ENCODE measurements at places on chromosomes 7 and 10.

DNA sequence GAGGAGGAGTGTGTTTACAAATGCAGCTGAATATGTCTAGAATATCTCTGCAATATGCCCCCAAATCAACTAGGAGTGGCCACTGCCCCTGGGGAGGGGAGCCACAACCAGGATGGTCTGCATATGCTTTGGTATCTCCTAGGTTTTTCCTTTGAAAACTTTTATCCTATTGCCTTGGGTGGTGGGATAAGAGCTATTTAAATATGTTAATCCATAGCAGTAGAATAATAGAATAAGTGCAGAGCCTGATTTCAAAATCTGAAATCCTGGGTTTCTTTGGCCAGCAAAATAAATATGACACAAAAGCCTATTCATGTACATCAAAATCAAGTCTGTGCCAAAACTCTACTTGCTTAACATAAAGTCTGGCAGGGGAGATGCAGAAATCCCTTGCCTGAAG, 79.6 kb upstream of the FGFR2 start:
- no peak overlapping the region for H3K27ac ChIP-seq
- DNase-seq: no peak
- H3K4me3 ChIP-seq: no peak overlapping the region
- peaks cover 24% of the 10 kb centered on the region for H3K36me3 ChIP-seq
- no peaks in the 10 kb centered on the region for H3K27me3 ChIP-seq

GRCh38 chr7:120441850-120442249, 168.9 kb downstream of the KCND2 start:
- no peak for DNase-seq
- no peaks in the 10 kb centered on the region for H3K27me3 ChIP-seq
- H3K4me3 ChIP-seq: no peak overlapping the region
- H3K4me1 ChIP-seq: 0 out of 2 replicates have a peak, but pooled peaks cover 5% of the 10 kb centered on the region
- no peaks in the 10 kb centered on the region for H3K36me3 ChIP-seq

- DNase-seq: no peak
- no peak overlapping the region for H3K27ac ChIP-seq
- H3K4me3 ChIP-seq: no peak overlapping the region
- no peaks in the 10 kb centered on the region for H3K36me3 ChIP-seq
- no peaks in the 10 kb centered on the region for H3K4me1 ChIP-seq
- H3K27me3 ChIP-seq: peaks cover 4% of the 10 kb centered on the region
Observed at GRCh38 chr7:70307544-70308106, 709.4 kb downstream of the AUTS2 start.

DNA sequence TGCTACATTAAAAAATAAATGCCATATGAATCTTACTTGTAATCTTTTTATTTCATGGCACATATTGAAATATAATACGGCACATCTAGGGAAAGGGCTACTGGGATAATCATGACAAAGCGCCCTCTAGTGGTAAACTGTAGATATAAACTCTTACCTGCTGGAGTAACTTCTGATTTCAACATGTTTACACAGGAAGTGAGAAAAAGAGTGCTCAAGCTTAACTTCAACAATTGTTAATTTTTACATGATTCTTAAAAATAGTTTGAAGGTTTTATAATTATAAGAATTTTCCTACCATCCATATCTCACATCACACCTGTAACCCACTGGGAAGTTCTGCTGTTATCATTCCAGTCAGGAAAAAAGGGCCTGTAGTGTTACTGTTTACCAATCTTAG, 2.0 kb upstream of the HEPACAM2 start:
- no peaks in the 10 kb centered on the region for H3K4me1 ChIP-seq
- no peak for DNase-seq
- no peak overlapping the region for H3K4me3 ChIP-seq
- H3K27ac ChIP-seq: no peak overlapping the region
- H3K27me3 ChIP-seq: peaks cover 4% of the 10 kb centered on the region

DNA sequence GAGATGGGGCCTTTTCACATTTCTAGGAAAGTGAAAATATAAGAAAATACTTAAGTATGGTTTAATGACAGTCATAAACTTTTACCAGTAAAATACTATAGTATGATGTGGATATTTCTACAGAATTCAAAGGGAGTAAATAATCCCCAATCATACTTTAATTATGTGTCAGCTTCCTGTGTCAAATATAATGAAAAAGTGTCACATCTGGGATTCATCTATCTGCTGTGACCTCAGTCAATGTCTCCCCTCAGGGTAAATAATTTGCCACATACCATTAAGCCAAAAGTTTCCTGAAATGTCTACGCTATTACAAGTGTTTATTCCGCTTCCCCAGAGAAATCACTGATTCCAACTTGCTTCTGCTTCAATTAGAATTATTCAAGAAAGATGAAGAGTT, 110.5 kb downstream of the ITGA8 start:
- H3K4me1 ChIP-seq: no peaks in the 10 kb centered on the region
- no peaks in the 10 kb centered on the region for H3K36me3 ChIP-seq
- no peak for DNase-seq
- no peak overlapping the region for H3K4me3 ChIP-seq
- no peak overlapping the region for H3K27ac ChIP-seq
- H3K27me3 ChIP-seq: no peaks in the 10 kb centered on the region

- no peak overlapping the region for H3K4me3 ChIP-seq
- no peak for DNase-seq
- H3K4me1 ChIP-seq: 0 out of 2 replicates have a peak, but pooled peaks cover 2% of the 10 kb centered on the region
- no peak overlapping the region for H3K27ac ChIP-seq
Observed at GRCh38 chr7:74505471-74506324, 52.0 kb downstream of the GTF2IRD1 start.

DNA sequence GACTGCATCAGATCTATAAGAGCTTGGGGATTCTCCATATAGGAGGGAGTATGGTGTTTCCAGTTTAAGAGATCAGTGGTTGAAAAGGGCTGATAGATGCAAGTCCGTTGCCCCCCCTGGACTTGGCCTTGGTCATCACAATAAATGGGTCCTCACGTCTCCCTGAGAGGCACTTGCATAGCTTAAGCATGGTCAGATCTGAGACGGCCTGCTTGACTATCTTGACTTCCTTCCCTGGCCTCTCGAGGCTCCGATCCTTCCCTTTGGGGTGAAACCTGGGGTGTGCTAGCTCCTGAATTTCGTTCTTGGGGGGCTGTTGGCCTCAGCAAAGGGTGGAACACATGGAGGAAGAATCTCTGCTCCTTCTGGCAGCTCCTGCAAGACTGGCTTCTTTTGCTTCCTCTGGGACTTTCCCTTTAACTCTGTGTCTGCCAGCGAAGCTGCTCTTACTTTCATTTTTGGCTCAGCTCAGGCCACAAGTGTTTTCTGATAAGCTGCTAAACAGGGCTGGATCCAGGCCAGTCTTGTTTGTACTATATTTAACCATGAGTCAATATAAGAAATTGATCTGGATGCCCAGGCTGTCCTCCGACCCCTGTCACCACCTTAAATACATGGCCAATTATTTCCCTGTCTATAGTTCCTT, 11.2 kb upstream of the ZNF485 start:
- no peaks in the 10 kb centered on the region for H3K4me1 ChIP-seq
- H3K27me3 ChIP-seq: peaks cover 31% of the 10 kb centered on the region
- no peak overlapping the region for H3K27ac ChIP-seq
- H3K4me3 ChIP-seq: no peak overlapping the region

DNA sequence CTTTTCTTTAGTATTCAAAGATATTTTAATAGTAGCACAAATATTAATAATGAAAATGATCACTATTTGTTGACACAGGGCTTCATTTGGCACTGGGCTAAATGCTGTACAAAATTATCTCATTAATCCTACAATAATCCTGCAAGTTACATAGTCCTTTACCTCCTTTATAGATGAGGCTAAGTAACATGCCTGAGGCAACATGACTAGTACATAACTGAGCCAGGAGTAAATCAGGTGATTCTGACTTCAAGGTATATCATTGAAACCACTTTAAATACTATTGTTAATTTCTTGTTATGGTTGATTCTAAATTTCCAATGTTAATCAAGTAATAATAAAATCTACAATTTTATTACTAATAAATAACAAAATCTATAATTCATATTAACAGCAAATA, 39.8 kb downstream of the SEM1 start:
- DNase-seq: no peak
- no peaks in the 10 kb centered on the region for H3K4me1 ChIP-seq
- no peak overlapping the region for H3K4me3 ChIP-seq
- no peaks in the 10 kb centered on the region for H3K36me3 ChIP-seq
- H3K27me3 ChIP-seq: no peaks in the 10 kb centered on the region

GRCh38 chr10:68153473-68154210, 44.4 kb downstream of the MYPN start:
- peak overlapping the region; percentile 95 for H3K27ac ChIP-seq
- DNase-seq: no peak
- H3K36me3 ChIP-seq: no peaks in the 10 kb centered on the region

GRCh38 chr7:6618621-6619020, 3.2 kb downstream of the ZNF853 start:
- no peak for DNase-seq
- peaks cover 14% of the 10 kb centered on the region for H3K36me3 ChIP-seq

GRCh38 chr10:12699781-12700556, 301.5 kb downstream of the CCDC3 start:
- no peak overlapping the region for H3K4me3 ChIP-seq
- no peak for DNase-seq
- H3K27ac ChIP-seq: no peak overlapping the region
- H3K27me3 ChIP-seq: no peaks in the 10 kb centered on the region

DNA sequence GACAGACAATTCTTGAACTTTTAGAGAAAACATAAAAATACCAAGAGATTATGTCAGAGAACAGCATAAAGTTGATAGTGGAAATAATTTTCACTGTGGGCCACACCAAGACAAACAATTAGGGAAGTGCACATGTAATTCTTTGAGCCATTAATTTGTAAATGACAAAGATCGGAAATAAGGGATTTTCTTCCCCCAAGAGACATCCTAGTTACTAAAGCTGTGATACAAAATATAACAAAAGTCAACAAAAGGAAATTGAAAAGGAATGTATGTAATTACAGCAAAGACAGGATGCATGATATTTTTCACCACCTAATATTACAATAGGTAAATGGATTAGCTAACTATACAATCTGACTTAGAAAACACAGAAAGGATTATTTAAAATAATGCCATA, 12.4 kb upstream of the LRRC72 start:
- H3K4me1 ChIP-seq: peaks cover 17% of the 10 kb centered on the region
- no peaks in the 10 kb centered on the region for H3K27me3 ChIP-seq
- no peak overlapping the region for H3K4me3 ChIP-seq
- H3K27ac ChIP-seq: no peak overlapping the region
- no peak for DNase-seq

- no peak for DNase-seq
- peaks cover 10% of the 10 kb centered on the region for H3K4me1 ChIP-seq
- H3K36me3 ChIP-seq: peaks cover 29% of the 10 kb centered on the region
Observed at GRCh38 chr7:124956160-124956559, 26.5 kb upstream of the POT1 start.

- H3K4me1 ChIP-seq: no peaks in the 10 kb centered on the region
- peaks cover 57% of the 10 kb centered on the region for H3K27me3 ChIP-seq
- peaks cover 9% of the 10 kb centered on the region for H3K36me3 ChIP-seq
- no peak overlapping the region for H3K4me3 ChIP-seq
Observed at GRCh38 chr7:104862719-104863118, 151.3 kb upstream of the KMT2E start.

Data from WTC11 (cell line).